Lower lobe of right lung (tissue), 2 donors: ENCODE measurements at places on chromosomes 16 and 17.

GRCh38 chr16:67108931-67109406, 772 bp upstream of the PHAF1 start:
- peaks cover 50% of the 10 kb centered on the region for H3K4me1 ChIP-seq
- H3K27me3 ChIP-seq = no peaks in the 10 kb centered on the region
- H3K36me3 ChIP-seq = no peaks in the 10 kb centered on the region
- peak overlapping the region; percentile 86 for H3K4me3 ChIP-seq

- H3K27ac ChIP-seq = no peak overlapping the region
- no peak for DNase-seq
- H3K4me3 ChIP-seq = no peak overlapping the region
- H3K27me3 ChIP-seq = no peaks in the 10 kb centered on the region
- H3K4me1 ChIP-seq = no peaks in the 10 kb centered on the region
These were observed 47.1 kb downstream of the NACA2 start for GRCh38 chr17:61543786-61544415.

- H3K4me1 ChIP-seq = peaks cover 7% of the 10 kb centered on the region
- no peaks in the 10 kb centered on the region for H3K27me3 ChIP-seq
- H3K4me3 ChIP-seq = no peak overlapping the region
- peak overlapping the region; percentile 24 for H3K27ac ChIP-seq
- peak; percentile 57 for DNase-seq
These were observed 4.9 kb upstream of the FZD2 start for GRCh38 chr17:44552361-44552760.

DNA sequence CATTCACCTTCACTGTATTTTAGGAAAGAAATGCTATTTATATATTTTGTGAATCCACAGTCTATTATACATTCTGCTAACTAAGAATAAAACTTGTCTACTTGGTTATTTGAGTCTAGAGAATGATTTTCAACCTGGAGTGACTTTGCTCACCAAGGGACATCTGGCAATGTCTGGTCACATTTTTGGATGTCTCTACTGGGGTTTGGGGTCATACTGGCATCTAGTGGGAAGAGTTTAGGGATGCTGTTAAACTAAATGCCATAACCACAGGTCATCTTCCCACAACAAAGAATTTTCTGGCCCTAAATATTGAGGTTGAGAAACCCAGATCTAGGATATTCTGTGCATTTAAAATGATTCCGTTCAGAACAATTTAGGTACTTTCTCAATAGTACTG, 26.0 kb downstream of the KCNJ16 start:
- no peak overlapping the region for H3K4me3 ChIP-seq
- no peak overlapping the region for H3K27ac ChIP-seq
- H3K4me1 ChIP-seq = no peaks in the 10 kb centered on the region
- H3K36me3 ChIP-seq = no peaks in the 10 kb centered on the region
- no peak for DNase-seq
- no peaks in the 10 kb centered on the region for H3K27me3 ChIP-seq

- DNase-seq = no peak
- H3K4me1 ChIP-seq = no peaks in the 10 kb centered on the region
- peaks cover 30% of the 10 kb centered on the region for H3K36me3 ChIP-seq
- no peak overlapping the region for H3K27ac ChIP-seq
These were observed 9.3 kb downstream of the ZNF263 start for GRCh38 chr16:3292604-3293003.

DNA sequence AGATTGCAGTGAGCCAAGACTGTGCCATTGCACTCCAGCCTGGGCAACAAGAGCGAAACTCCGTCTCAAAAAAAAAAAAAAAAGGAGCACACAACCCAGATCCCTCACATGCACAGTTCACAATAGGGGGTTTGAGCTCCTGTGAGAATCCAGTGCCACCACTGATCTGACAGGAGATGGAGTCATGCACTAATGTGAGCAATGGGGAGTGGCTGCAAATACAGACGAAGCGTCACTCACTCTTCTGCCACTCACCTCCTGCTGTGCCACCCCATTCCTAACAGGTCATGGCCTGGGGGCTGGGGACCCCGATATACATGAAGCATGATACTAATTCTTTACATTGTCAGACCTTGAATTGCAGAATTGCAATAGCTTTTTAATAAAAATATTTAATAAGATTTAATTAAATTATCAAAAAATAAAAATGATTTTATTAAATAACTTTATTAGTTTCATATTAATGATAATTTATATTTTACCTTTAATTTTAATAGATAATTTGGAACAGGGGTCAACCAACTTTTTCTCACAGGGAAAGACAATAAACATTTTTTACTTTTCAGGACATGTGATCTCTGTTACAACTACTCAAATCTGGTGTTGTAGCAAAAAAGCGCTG, 171.4 kb downstream of the COPRS start:
- no peaks in the 10 kb centered on the region for H3K4me1 ChIP-seq
- no peak overlapping the region for H3K4me3 ChIP-seq
- no peaks in the 10 kb centered on the region for H3K27me3 ChIP-seq

DNA sequence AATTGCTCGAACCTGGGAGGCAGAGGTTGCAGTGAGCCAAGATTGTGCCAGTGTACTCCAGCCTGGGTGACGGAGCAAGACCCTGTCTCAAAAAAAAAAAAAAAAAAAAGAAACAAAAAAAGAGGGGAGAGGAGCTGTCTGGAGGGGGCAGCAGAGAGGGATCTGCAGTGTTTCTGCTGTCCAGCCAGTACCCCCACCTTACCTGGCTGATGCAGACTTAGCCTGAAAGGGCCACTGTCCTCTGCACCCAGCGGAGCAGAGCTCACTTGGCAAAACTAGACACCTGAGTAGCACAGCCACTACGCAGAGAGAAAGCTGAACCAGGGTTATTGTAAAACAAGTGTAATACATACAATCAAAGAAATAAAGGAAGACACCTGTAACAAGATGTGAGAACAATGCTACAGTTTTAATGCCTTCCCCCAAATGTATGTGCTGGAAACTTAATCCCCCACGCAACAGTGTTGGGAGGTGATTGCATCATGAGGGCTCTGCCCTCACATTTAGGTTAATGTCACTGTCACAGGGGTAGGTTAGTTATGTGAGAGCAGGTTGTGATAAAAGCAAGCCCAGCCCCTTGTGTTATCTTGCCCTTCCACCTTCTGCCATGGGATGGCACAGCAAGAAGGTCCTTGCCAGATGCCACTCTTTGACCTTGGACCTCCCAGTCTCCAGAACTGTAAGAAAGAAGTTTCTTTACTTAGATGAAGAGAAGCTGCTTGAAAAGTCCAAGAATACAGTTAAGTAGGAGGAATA, 211.2 kb downstream of the RPTOR start:
- H3K4me3 ChIP-seq = no peak overlapping the region
- no peak for DNase-seq
- peaks cover 25% of the 10 kb centered on the region for H3K4me1 ChIP-seq
- peaks cover 35% of the 10 kb centered on the region for H3K36me3 ChIP-seq
- no peak overlapping the region for H3K27ac ChIP-seq

DNA sequence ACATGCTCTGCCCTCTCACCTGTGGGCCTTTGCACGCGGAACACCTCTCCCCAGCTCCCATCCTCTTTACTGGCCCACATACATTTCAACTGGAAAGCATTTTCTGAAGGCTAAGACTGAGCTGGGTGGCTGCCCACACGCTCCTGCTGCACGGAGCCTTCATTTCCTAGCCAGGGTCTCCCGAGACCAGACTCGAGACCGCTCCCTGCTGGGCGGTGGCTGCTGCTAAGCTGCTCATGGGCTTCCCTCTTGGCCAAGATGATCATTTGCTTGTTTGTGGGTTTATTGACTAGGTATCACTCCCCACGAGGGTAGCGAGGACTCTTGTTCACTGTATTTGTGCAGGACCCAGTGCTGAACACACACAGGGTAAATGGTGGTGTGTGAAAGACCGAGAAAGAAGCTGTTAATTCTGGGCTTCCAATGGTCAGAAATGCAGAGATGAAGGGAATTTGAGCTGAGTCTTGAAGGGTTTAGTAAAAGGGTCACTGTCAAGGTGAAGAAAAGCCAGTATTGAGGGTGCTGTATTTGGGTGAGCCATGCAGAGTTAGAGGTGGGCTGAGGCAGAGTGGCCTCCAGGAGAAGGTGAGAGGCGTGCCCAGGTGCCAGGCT, 907 bp downstream of the TRAPPC2L start:
- peak; percentile 85 for DNase-seq
- H3K27ac ChIP-seq = peak overlapping the region; percentile 90
- H3K4me1 ChIP-seq = peaks cover 48% of the 10 kb centered on the region
- peak overlapping the region; percentile 100 for H3K4me3 ChIP-seq

DNA sequence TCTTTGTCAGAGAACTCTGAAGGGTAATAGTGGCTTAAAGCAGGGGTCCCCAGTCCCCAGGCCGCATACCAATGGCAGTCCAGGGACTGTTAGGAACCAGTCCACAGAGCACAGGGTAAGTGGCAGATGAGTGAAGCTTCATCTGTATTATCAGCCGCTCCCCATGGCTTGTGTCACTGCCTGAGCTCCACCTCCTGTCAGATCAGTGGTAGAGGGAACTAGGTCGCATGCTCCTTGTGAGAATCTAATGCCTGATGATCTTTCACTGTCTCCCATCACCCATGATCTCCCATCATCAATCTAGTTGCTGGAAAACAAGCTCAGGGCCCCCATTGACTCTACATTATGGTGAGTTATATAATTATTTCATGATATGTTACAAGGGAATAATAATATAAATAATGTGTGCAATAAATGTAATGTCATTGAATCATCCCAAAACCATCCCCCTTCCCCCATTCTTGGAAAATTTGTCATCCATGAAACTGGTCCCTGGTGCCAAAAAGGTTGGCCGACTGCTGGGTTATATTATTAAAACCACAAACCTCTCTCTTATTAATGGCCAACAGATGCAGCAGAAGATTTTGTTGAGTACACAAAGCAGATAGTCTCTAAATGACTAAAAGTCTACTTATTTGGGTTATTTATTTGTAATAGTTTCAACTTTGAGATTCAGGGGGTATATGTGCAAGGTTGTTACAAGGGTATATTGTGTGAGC, 782.7 kb downstream of the CDH11 start:
- H3K27ac ChIP-seq = no peak overlapping the region

DNA sequence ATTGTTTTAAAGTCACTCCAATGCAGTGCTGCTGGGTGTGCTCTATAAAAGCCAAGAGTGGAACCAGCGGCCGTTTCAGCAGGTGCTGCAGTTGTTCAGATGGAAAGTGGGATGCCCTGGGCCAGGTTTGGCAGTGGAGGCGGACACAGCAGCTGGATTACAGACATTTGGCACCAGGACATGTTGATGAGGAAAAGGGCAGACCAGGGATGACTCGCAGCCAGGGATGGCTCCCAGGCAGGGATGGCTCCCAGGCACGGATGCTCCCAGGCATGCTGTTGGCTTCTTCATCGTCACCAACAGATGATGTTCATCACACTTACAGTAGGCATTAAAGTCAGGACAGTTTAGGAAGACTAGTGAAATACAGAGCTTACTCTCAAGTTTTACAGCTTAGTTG, 10.0 kb downstream of the GAN start:
- H3K4me1 ChIP-seq = peaks cover 6% of the 10 kb centered on the region
- no peak for DNase-seq
- H3K27me3 ChIP-seq = no peaks in the 10 kb centered on the region
- no peak overlapping the region for H3K4me3 ChIP-seq

DNA sequence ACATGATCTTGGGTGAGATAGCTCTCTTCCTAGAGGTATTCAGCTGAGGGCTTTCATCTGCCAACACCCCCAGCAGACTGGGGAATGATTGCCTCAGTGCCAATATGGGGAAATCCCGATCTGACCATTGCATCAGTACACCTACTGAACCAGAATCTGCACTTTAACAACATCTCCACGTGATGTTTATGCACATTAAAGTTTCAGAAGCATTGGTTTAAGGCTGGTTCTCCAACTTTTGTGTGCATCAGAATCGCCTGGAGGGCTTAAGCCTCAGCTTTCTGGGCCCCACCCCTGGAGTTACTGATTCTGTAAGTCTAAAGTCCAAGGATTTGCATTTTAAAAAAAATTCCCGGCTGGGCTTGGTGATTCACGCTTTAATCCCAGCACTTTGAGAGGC, 123.6 kb upstream of the MED13 start:
- no peak for DNase-seq
- H3K27ac ChIP-seq = no peak overlapping the region
- H3K4me3 ChIP-seq = no peak overlapping the region
- H3K36me3 ChIP-seq = no peaks in the 10 kb centered on the region
- H3K27me3 ChIP-seq = no peaks in the 10 kb centered on the region

- peaks cover 5% of the 10 kb centered on the region for H3K27me3 ChIP-seq
- no peak for DNase-seq
- no peak overlapping the region for H3K27ac ChIP-seq
- no peaks in the 10 kb centered on the region for H3K36me3 ChIP-seq
- no peaks in the 10 kb centered on the region for H3K4me1 ChIP-seq
- no peak overlapping the region for H3K4me3 ChIP-seq
These were observed 4.7 kb downstream of the DNAH17 start for GRCh38 chr17:78572239-78573205.

- no peak overlapping the region for H3K27ac ChIP-seq
- no peak overlapping the region for H3K4me3 ChIP-seq
- peaks cover 67% of the 10 kb centered on the region for H3K4me1 ChIP-seq
- no peak for DNase-seq
- peaks cover 26% of the 10 kb centered on the region for H3K36me3 ChIP-seq
These were observed 3.7 kb downstream of the VAMP2 start for GRCh38 chr17:8159032-8159400.

DNA sequence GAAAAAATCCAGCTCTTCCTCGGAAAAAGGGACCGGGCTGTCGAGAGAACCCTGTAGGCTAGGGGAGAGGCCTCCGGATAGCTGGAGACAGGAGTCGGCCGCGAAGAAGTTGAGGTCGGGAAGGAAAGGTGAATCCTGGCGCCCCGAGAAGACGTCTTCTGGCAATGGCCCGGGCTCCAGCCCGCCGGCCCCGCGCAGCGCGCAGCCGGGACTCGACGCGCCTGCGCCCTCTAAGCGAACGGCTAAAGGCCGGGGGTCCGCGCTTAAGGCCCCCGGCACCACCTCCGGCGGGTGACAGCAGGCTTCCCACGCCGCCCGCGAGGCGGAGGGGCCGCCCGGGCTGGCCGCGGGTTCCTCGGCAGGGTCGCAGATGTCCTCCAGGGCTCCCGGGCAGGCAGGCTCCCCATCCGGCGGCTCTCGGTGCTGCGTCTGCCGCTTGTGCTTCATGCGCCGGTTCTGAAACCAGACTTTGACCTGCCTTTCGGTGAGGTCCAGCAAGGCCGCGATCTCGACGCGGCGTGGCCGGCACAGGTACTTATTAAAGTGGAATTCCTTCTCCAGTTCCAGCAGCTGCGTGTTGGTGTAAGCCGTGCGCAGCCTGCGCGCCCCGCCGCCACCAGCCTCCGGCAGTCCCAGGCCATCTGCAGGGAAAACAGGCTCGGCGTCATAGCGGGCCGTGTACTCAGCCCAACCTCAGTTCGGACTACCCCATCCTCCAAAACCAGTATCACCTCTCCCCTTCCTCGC, 1.6 kb downstream of the HOXB2 start:
- H3K4me1 ChIP-seq = peaks cover 19% of the 10 kb centered on the region
- H3K27ac ChIP-seq = peak overlapping the region; percentile 86
- H3K36me3 ChIP-seq = no peaks in the 10 kb centered on the region
- peaks cover 81% of the 10 kb centered on the region for H3K27me3 ChIP-seq

DNA sequence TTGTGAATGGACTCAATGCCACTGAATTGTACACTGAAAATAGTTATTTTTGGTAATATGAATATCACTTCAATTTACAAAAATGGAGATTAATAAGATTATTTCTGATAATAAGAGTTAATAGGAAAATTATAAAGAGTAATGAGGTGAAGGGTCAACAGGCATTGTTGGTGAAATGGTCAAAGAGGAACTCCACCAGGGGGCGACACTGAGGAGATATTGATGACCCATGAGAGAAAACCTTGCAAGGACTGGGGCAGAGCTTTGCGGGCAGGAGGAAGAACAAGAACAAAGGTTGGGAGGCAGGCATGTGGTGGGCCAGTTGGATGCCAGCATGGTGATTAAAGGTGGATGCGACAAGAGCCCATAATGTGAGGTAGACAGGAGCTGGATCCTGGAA, 74.0 kb upstream of the XYLT1 start:
- H3K36me3 ChIP-seq = no peaks in the 10 kb centered on the region
- no peak for DNase-seq
- H3K27ac ChIP-seq = no peak overlapping the region
- H3K4me1 ChIP-seq = no peaks in the 10 kb centered on the region
